ENCODE measurements at places on chromosomes 6 and 20.

DNA sequence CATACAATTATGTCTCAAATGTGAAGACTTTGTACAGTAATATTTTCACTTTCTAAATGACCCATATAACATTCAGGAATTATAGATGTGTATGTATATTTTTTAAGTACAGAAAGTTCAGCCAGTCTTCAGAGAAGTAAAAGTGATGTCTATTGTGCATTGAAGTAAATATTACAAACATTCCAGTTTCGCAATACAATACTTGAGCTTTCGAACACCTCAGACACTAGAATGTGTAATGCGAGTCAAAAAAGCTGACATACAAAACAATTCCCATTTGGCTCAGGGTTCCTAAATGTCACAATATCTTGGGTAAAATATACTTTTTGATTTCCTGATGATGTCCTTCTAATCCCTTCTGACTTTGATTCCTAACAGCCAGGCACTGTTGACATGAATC, 101.4 kb downstream of the ZNF217 start:
- H3K27ac ChIP-seq = no peak overlapping the region
- no peaks in the 10 kb centered on the region for H3K36me3 ChIP-seq
- peaks cover under 1% of the 10 kb centered on the region for H3K4me1 ChIP-seq
- DNase-seq = no peak

- peaks cover 36% of the 10 kb centered on the region for H3K27me3 ChIP-seq
- peak within 1 kb of the TSS; percentile 93 for H3K4me3 ChIP-seq
- peak within 1 kb of the TSS; percentile 88 for H3K27ac ChIP-seq
- H3K4me1 ChIP-seq = peaks cover 30% of the 10 kb centered on the region
- H3K36me3 ChIP-seq = no peaks in the 10 kb centered on the region
- no peak for DNase-seq
Measured at GRCh38 chr6:69866351-69866769, at the start of gene COL19A1. Gene COL19A1 (plus strand): TSS chr6:69866556. CDS start chr6:69879568, 13,012 bp downstream.

DNA sequence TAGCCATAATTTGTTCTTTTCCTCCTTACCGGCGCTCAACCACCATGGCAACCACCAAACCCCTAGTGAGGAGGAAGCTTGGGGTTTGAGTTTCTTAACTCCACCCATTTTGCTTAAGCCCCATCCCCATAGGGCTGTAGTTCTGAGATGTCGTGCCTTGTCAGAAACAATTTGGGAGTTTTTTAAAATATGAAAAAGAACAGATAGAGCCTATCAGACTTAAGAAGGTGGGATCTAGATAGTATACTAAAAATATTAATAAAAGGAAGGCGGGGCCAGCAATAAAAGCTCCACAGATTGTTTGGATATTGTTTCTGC, 5.6 kb downstream of the BRD2 start:
- H3K27ac ChIP-seq = peak overlapping the region; percentile 99
- peaks cover 26% of the 10 kb centered on the region for H3K36me3 ChIP-seq
- DNase-seq = no peak
- peak overlapping the region; percentile 100 for H3K4me3 ChIP-seq

DNA sequence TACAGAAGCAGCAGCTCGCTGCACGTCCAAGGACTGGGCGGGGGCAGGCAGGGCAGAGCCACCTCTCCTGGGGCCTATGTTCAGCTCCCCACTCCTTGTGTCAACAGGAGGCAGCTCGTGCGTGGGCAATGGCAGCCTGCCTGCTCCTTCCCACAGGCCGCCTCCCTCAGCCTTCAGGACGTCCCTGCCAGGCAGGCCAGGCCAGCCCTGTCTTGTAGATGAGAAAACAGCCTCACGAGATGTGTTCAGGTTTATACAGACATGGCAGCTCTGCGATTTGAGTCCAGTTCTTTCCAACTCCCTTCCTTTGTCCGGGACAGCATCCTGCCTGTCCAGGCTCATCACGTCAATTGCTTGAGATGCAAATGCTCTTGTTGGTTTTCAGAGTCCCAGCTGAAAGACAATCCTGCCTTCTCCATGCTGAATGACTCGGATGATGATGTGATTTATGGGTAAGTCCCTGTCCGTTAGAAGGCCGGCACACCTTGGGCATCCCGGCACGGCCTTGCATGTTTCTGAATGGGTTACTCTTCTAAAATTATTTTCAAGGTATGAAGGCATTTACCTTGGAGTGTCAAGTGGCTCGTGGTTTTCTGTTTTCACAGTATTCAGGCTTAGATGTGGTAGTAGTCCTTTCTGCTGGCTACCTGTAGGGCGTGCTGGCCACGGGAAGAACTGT, 13.5 kb downstream of the DYNLT1 start:
- peaks cover 9% of the 10 kb centered on the region for H3K36me3 ChIP-seq
- no peak for DNase-seq
- H3K27me3 ChIP-seq = no peaks in the 10 kb centered on the region

- peak overlapping the region; percentile 97 for H3K4me3 ChIP-seq
- no peaks in the 10 kb centered on the region for H3K27me3 ChIP-seq
- no peak overlapping the region for H3K27ac ChIP-seq
- peaks cover 9% of the 10 kb centered on the region for H3K36me3 ChIP-seq
Measured at GRCh38 chr6:35296931-35297600, 552 bp upstream of the DEF6 start.

DNA sequence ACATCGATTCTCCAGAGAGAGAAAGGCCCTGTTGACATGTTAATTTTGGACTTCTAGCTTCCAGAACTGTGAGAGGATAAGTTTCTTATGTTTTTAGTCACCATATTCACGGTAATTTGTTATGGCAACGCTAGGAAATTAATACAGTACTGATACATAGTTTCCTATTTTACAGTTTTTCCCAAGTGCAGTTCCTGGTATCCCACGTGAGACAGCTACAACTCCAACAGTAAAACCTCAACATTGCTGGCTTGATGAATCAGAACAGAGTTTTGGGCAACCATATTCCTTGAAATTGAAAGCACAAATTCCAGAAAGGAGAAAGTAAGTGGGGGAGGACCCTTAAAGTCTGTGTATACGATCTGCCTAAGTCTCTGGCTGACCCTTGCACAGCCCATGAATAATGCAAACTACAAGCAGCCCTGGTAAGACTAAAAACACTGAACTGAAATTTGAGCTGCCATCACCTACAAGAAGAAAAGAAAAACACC, 505.1 kb upstream of the NRSN1 start:
- no peaks in the 10 kb centered on the region for H3K36me3 ChIP-seq
- no peaks in the 10 kb centered on the region for H3K27me3 ChIP-seq
- no peaks in the 10 kb centered on the region for H3K4me1 ChIP-seq
- H3K27ac ChIP-seq = no peak overlapping the region

DNA sequence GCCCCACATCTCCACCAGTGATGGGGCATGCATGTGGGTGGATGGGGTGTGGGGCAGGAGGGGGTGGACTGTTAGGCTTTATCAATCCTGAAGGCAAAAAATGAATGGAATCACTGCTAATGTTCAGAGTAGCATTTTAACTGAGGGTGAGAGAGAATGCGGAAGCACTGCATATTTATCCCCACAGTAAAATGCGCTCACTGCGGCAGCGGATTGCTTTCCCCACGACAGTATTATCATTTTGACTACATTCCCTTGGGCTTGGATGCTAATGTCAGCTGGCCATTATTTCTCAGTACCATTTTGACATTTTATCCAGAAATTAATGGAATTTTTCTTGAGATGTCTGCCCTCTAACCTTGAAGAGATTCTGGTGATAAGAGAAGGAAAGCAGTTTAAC, 13.4 kb downstream of the ALDH8A1 start:
- H3K36me3 ChIP-seq = no peaks in the 10 kb centered on the region
- DNase-seq = no peak
- H3K27ac ChIP-seq = no peak overlapping the region
- no peak overlapping the region for H3K4me3 ChIP-seq

- DNase-seq = no peak
- H3K27me3 ChIP-seq = no peaks in the 10 kb centered on the region
- no peak overlapping the region for H3K4me3 ChIP-seq
Measured at GRCh38 chr6:108927927-108928326, 79.7 kb downstream of the ARMC2 start.

DNA sequence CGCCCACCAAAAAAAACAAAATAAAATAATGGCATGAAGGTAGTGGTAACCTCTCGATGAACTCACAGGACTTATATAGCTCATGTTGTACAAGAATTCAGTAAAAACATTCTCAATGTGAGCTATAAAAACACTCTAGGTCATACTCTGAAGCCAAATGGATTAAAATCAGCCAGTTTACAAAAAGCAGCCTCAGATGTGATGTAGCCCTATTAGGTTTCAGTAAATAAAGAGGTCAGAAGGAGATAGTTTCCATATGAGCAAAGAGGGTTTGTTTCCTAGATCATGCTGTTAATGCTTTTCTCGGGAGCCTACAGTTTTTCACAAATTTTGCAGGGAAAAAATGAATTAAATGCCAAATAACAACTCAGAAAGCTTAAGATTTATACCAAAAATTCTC, 319.5 kb upstream of the HSF2 start:
- H3K27ac ChIP-seq = no peak overlapping the region
- no peaks in the 10 kb centered on the region for H3K4me1 ChIP-seq
- H3K36me3 ChIP-seq = no peaks in the 10 kb centered on the region

DNA sequence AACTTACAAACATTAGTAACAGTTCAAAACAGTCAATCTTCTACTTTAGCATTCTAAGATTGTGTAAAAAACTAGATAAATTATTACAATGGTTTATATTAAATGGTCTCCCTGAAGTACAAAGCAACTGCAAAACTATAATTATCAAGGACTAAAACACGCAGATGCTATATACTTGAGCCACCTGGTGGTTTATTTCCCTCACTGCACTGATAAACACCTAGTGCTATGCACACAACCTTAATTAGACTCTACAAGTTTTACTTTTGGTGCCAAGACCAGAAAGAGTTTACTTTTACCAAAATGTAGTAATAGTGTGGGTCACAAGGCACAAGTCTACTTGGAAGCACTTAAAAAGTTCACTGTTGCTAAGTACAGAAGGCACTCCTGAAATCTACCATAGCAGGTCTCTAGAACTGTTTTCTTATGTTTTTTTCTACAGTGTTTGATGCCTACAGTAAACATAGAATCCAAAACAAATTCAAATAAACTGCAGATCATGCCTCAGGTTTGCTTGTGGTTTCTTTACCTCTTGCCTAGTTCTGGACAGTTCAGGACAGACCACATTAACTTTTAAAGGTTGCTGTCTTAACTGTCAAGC, 49.2 kb downstream of the GMDS start:
- no peak for DNase-seq
- H3K27ac ChIP-seq = no peak overlapping the region
- H3K36me3 ChIP-seq = no peaks in the 10 kb centered on the region

All from T-helper 17 cell (primary cell).